ENCODE measurements at places on chromosomes 13 and 19.

DNA sequence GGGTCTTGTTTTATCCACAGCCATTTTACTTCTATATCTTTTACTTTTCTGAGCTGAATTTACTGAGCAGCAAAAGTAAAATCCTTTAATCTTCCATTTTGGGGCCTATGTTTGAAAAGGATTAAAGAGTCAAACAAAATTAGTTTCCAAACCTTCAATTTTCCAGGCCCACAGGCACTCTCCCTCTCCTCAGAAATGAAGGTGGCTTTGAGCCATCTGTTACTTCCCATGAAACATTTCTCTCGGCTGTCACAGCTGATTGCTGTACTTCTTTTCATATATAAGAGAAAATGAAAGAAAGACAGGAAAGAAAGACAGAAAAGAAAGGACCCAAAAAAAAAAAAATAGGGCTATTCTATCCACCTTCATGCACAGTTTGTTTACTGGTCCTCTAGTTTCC, 194.9 kb downstream of the LACC1 start:
- DNase-seq: no peak

DNA sequence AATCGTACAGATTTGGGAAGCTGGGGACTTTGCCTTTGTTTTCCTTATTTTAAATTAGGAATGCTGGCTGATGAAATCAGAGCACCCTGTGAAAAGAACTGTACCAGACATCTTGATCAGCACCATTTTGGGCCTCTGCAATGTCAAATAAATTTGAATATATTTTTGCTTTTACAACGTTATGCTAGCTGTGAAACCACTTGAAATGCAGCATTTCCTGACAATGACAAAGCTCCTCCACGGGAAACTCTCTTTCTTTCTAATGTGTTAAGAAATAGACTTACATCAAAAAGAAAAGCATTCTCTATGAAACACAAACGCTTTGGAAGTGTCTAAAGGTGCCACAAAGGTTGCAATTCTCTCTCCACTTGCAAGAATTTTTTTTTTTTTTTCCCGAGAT, 47.1 kb upstream of the MAP3K10 start:
- no peak for DNase-seq

- no peak for DNase-seq
Observed at GRCh38 chr13:51412431-51412830, 40.4 kb downstream of the INTS6 start.

- DNase-seq: no peak
Observed at GRCh38 chr13:106551350-106551749, 15.9 kb upstream of the EFNB2 start.

DNA sequence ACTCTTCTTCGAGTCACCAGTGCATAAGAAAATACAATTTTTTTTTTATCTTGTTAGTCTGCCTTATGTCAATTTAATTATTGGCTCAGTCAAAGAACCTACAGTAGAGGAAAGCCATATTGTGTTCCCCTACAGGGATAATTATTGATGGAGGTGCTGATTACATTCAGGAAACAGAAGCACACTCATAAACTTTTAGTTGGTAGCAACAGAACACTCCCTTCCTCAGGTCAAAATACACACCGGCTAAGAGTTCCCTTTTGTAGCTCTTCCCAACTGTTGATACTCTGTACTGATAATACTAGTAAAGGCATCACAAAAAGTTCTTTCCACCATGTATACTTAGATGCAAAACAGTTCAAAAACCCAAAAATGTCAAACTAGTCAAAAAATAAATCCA, 18.4 kb downstream of the FOXO1 start:
- DNase-seq: no peak

DNA sequence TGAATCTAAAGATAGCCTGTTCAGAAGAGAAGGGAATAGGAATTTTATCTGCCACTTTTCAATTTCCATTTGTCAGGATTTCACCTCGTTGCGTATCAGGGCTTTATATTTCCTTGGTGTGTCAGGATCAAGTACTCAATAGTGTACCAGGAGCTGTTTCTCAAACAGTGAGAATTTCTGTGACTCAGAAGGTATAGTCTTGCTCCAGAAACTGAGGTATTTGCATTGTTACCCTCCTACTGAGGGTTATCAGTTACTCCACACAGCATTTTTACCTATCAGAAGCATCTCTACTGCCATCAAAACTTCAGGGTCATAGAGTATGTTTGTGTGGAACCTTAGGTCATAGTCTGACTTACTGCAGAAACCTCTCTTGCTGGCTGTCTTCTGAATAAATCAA, 271.7 kb upstream of the EDNRB start:
- no peak for DNase-seq

- no peak for DNase-seq
Observed at GRCh38 chr13:99983499-99984401, 2.2 kb downstream of the ZIC2 start.

- DNase-seq: no peak
Observed at GRCh38 chr19:47582320-47582909, 9.5 kb upstream of the ZNF541 start.

GRCh38 chr13:54124700-54125099, 1096.1 kb downstream of the OLFM4 start:
- no peak for DNase-seq

DNA sequence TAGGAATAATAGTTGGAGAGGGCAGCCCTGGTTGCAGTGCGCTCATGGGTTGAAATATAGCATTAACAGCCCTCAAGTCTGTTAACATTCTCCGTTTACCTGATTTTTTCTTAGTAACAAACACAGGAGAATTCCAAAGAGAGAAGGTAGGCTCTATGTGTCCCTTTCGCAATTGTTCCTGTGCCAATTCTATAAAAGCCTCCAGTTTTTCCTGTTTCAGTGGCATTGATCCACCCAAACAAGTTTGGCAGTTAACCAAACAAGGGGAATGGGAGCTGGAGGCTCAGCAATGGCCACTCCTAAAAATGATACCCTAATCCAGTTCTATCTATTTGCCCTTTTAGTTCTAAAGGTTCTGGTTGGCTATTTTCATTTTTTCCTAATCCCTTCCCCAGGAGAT, 151.6 kb downstream of the ZNF486 start:
- no peak for DNase-seq

- no peak for DNase-seq
Observed at GRCh38 chr19:44807652-44808462, 1.0 kb upstream of the BCAM start.

- DNase-seq: no peak
Observed at GRCh38 chr13:65940720-65941119, 1289.4 kb downstream of the PCDH9 start.

DNA sequence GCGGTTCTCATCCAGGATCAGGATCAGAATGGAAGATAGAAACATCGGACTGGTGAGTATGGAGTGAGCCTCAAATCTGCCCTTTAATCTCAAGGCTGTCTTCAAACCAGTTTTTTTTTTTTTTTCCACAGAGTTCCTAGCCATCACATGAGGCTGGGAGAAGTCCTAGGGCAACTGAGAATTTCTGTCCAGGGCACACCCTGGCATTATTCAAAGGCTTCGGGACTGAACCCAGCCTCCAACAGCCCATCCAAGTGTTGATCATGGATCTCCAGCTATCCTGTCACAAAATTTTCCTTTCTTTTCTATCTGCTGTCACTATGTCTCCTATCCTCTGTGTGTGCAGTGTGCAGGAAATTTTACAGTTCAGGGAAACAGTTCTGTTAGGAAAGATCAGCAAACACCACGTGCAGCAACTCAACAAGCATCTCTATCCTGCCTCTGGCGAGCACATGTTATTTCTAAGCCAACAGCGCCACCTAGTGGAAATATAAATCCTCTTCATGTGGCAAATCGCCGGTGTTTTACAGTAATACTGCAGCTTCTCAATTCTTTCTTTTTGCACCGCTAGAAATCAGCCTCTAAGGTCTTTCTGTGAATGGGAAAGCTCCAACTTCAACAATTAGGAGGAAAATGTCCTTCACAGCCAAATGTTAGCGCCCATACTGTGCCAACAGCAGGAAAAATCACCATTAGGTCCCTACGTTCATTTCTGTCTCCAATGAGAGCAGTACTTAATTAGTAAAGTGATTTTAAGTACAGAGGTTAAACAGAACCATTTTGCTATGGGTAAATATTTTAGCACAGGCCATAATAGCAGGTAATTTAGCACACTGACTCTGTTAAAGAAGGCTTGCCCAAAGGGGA, 21.4 kb upstream of the ZNF181 start:
- DNase-seq: peak; percentile 67

DNA sequence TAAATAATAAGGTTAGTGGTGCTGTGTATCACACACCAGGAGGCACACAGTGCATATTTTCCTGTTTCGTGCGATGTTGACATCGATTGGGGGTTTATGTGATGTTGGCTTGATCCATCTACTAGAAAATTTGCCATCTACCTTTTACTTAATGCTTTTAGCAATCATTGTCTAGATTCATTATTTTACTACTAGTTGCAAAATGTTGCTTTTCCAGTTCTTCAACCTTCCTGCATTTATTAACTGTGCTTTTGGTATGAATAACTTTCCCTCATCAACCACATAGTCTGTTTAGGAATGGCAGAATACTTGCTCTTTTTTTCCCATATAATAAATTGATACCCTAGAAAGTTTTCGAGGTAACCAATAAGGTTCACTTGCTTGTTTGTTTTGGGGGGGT, 17.5 kb downstream of the C13orf42 start:
- DNase-seq: no peak

- DNase-seq: no peak
Observed at GRCh38 chr19:7415163-7415856, 66.6 kb downstream of the ARHGEF18 start.

DNA sequence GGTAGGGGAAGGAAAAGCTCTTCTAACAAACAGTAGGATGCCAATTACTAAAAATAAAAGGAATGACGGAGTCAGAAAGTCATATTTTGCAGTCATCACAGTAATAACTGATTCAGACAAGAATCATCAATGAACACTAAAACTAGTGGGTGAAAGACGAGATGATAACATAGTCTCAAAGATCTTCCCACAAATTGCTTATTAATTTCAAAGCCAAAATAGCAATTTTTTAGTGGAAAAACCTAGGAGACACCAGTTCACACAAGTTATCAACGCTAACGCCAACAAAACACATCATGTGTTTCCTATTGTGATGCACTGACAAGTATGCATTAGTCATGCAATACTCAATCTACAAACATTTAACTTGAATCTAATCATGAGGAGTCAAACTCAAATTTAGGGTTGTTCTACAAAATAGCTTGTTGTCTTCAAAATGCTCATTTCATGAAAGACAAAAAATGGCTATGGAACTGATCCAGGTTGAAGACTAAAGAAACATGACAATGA, 18.6 kb downstream of the ZNF233 start:
- DNase-seq: no peak

- no peak for DNase-seq
Observed at GRCh38 chr13:46667687-46668281, 114.8 kb downstream of the LRCH1 start.

DNA sequence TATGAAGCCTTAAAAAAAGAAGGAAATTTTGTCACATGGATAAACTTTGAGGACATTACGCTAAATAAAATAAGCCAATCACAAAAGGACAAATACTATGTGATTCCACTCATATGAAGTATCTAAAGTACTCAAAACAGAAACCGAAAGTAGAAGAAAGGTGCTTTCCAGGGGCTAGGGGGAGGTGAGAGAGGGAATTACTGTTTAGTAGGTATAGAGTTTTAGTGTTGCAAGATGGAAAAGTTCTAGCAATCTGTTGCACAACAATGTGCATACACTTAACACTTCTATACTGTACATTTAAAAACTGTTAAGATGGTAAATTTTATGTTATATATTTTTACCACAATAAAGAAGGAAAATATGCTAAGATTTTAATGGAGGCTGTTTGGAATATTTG, 83.0 kb downstream of the POLR1D start:
- DNase-seq: no peak

DNA sequence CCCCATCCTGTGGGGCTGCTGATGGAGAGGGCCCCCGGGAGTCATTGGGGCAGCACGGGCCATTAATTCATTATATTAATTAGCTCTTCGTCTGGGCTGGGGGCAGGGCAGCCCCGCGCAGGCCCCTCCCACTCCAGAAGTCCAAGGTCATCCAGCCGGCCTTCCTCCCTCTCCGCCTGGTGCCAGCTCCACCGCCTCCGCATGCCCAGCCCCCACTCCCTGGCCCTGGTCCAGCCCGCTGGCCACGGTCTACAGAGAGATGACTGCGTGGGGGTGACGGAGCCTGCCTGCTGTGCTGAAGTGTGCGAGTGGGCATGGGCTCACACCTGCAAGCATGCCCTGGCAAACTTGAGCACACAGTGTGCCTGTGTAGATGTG, 8.8 kb downstream of the IGLON5 start:
- no peak for DNase-seq

DNA sequence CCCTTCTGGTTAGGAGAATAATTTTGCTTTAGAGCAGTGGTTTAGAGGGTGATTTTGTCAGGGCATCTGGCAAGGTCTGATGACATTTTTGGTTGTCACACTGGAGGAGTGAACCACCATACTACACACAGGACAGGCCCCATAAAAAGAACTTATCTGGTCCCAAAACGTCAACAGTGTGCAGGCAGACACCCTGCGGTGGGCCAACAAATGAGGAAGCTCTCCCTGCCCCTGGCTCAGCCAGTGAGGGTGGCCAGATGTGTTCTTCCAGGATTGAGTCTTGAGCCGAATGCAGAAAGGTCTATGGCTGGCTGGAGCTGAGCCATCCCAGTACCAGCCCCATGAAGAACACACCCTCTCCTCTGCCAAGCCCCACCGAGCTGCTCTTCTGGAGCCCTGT, 149.2 kb downstream of the MIPEP start:
- DNase-seq: no peak

DNA sequence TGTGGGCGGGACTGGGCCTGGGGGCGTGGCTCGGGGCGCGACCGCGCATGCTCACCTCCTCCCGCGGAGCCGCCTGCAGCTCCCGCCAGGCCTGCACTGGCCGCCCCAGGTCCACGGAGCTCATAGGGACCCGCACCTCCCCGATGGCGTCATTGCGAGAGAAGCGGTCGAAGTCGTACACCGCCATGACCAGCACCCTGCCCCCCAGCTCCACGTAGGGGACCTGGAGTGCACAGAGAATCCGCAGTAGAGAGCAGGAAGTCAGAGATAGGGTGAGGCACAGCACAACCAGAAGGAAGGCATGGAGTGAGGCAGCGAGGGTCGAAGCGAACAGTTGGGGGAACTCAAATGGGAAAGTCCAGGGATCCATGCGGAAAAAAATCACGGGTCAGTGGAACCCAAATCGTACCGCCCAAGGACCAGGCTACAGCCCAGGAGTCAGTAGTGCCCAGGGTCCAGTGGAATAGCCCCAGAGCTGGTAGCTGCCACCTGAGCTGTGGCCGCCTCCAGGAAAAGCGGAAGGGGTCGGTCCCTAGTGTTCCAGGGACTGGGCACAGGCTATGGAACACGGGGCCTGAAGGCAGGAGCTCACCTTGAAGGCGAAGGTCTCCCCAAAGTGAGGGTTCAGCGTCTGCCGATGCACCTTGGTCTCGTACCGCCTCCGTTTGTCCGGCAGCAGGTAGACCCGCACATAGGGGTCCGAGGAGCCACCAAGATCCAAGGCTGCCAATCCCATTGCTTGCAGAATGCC, 4.8 kb downstream of the SYT5 start:
- DNase-seq: no peak

Measured in fibroblast of the conjunctiva (primary cell).